ENCODE measurements at places on chromosomes 4 and X.
A peak's percentile ranks its signal among the peaks of the same experiment; 100 is the strongest.

DNA sequence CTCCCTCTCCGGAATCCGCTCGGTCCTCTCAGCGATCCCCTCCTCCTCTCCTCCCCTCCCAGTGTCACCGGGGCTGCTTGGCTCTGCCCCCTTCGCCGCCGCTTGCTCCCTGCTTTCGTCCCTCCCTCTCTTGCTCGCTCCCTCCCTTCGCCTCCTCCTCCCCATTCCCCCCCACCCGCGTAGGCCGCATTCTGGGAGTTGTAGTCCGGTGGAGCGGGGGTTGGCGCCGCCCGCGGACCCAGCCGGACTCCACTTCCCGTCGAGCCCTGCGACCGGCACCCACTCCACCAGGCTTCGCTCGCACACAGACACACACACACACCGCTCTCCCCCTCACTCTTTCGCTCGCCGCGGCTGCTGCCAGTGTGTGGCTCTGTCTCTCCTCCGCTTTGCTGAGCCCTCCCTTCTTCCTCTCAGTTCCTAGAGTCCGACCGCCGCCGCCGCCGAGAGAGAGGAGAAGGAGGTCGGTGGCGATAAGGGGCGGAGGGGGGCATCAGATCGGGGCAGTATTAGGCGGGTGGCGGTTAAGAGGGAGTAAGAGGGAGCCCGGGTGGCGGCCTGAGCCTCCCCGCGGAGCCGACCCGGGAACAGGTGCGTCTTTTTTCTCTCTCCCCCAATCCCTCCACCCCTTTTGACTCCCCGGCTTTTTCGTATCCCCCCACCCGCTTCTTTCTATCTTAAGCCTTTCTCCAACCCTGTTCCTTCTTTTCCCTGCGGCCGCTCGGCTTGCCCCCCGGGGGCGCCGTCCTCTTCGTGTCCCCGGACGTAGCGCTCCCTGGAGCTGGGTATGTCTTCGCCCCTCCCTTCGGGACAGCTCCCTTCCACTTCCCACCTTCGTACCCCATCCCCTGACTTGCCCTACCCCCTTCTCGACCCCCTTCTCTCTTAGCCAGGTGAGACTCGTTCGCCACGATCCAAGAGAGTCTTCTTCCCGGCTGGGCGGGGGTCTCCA lies at the start of gene BCORL1:
TSS of gene BCORL1 (plus strand) at position 336 of the 952 bp plus-strand sequence. CDS start 22,597 bp downstream, outside the sequence.
- DNase-seq: peak; percentile 89

- DNase-seq: no peak
Measured at GRCh38 chrX:16528620-16529019, 121.3 kb upstream of the S100G start.

DNA sequence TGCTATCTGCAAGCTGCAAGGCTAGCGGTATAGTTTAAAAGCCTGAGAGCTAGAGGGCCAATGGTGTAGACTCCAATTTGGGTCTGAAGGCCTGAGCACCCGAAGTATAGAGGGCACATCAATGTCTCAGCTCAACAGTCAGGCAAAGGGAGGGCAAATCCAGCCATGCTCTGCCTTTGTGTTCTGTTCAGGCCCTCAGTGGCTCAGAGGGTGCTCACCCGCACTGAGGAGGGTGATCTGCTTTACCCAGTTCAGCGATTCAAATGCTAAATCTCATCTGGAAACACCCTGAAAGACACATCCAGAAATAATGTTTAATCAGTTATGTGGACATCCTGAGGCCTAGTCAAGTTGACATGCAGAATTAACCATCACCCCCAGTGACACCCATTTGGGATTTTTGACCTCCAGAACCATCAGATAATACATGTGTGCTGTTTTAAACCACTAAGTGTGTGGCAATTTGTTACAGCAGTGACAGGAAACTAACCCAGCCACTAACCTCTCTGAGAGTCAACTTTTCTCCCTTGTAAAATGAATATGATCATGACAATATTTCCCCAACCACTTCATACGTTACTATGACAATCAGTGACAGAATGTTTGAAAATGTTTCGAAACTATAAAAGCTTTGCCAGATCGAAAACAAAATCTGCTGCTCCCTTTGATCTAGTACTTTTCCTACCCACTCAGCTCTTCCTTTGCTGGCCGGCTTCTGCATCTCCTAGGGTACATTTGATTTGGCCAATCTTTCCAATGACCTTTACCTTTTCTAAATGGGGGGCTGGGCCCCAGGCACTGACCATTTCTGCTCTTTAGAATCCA lies 8.4 kb upstream of the TBL1X start:
- DNase-seq: no peak

- peak; percentile 83 for DNase-seq
Measured at GRCh38 chr4:109332926-109333464, 30.5 kb upstream of the COL25A1 start.

GRCh38 chr4:100269446-100269845 lies 79.2 kb upstream of the DDIT4L start:
- no peak for DNase-seq

DNA sequence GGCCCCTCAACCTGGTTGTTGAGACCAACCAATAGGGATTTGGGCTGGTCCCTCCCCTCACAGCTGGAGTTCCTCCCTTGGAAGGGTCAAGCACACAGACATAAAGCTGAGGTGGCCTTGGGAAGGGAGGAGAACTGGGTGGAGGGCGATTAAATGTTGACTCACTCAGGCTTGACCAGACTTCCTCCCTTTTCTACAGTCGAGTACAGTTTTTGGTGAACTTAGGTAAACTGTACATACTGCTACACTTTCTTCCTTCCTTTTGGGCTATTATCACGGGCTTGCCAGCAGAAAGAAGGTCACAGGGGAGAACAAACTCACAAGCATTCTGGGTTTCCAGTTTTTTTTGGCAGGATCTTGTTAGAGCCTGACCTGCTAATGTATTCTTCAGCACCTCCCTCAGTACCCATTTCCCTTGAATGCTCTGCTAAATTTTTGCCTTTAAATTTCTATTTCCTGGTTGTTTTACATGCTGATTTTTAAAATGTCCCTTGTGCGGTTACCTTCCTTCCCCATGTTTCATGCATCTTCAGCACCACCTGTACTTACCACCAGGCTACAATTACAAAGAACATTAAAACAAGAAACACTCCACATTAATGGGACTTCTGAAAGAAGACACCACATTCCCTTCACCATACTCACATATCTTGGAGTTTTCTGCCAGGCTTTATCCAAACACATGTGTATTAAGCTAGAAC lies 135.2 kb upstream of the RASGEF1B start:
- DNase-seq: no peak

GRCh38 chrX:72392816-72393800 lies 87.4 kb upstream of the CITED1 start:
- DNase-seq: no peak

DNA sequence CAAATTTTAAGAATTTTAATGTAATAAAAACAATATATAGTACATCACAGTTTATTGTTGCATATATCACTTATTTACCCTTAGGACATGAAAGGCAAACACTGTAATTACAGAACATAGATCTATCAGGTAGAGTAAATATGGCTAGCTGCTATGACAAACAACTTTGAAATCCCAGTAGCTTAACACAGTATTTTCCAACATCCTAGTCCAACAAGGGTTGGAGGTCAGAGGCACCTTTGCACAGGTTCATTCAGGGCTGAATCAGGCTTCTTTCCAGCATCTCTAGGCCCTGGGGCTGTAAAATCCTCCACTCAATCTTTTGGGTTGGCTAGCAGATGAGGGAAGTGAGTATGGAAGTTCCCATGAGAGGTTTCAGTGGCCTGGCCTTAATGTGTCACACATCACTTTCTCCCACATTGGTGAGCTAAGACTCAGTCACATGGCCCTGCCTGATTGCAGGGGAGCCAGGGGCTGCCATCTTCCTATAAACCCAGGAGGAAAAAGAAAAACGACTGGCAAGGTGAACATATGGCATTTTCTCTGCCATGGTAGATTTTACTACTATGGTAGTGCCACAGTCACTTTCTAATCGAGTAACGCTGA lies 32.9 kb downstream of the HERC6 start:
- DNase-seq: no peak

DNA sequence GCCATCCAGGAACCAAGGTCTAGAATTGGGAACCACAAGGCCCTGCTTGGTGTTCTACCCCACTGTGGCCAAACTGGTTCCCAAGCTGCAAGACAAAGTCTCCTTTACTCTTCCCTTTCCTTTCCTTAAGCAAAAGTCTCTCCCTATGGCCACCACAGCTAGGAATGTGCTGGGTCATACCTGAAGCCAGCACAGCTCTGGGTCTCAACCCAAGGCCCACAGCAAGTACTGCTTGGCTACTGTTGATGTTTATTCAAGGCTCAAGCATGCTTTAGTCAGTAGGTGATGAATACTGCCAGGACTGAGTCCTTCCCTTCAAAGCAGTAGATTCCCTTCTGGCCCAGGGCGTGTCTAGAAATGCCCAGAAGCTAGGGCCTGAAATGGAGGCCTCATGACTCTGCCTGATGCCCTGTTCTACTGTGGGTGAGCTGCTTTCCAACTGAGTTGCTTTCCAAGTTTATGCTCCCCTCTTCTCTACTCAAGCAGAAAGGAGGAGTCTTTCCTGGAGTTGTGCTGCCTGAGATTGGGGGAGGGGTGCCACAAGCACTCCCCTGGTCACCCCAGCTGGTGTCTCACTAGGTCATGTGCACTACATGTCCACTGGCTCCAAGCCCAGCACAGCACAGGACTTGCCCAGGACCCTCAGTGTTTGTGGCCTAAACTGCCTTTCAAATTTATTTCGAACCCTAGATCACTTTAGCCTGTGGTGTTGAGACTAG lies 44.9 kb downstream of the STAP1 start:
- no peak for DNase-seq

All from GM23338 (cell line).